ENCODE measurements at places on chromosomes 2 and 18.

DNA sequence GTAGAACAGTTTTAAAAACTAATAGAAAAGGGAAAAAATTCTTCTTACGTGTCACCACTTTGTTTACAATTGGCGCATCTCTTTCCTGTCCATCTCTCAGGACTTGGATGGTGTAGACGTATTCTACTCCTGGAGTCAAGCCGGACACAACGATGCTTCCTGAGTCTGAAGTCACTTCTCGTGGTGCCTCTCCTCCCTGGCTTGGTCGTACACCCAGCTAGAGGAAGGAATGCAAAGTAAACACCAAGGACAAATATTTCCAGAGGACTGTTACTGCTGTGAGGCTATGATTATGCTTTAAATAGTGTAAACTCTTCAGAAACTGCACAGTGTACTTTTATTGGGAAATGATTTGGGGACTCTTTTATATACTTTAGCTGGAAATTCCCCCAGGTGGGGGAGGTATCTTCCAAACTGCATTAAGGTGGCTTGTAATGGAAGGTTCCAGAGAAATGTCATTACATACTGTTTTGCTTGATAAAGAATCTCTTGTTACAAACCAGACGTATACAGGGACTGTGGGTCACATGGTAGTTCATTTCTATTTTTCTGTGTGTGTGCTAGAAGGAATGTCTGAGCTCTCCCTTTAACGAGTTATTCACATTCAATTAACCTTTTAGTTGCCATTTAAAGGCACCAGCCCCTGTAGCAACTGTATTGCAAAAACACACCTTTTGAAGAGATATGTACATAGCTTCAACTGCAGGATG lies 38.1 kb downstream of the FN1 start:
- no peak for DNase-seq

GRCh38 chr2:111897924-111898702 lies at the start of gene MERTK:
TSS of gene MERTK (plus strand) at chr2:111898607. CDS start at chr2:111898736, 129 bp downstream.
- DNase-seq: no peak

- no peak for DNase-seq
Observed at GRCh38 chr2:144479659-144480058, 40.3 kb downstream of the ZEB2 start.

DNA sequence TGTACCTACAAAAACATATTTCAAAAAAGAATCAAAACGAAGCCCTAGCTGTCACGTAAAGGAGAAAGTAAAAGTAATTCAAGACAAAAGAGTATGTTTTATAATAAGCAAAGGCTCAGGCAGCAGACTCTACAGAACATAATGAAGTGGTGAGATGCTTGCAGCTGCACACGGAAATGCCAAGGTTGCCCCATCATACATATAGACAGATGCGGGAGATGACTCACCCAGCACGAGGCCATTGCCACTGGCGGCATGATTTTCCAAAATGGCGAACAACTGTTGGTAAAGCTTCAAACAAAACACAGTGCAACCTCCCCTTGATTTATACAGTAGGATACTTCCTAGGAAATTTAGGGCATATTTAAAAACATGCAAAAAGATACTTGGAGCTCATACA lies 26.0 kb upstream of the C1QL2 start:
- DNase-seq: no peak

- no peak for DNase-seq
Observed at GRCh38 chr2:182048088-182048487, 62.4 kb downstream of the PPP1R1C start.

DNA sequence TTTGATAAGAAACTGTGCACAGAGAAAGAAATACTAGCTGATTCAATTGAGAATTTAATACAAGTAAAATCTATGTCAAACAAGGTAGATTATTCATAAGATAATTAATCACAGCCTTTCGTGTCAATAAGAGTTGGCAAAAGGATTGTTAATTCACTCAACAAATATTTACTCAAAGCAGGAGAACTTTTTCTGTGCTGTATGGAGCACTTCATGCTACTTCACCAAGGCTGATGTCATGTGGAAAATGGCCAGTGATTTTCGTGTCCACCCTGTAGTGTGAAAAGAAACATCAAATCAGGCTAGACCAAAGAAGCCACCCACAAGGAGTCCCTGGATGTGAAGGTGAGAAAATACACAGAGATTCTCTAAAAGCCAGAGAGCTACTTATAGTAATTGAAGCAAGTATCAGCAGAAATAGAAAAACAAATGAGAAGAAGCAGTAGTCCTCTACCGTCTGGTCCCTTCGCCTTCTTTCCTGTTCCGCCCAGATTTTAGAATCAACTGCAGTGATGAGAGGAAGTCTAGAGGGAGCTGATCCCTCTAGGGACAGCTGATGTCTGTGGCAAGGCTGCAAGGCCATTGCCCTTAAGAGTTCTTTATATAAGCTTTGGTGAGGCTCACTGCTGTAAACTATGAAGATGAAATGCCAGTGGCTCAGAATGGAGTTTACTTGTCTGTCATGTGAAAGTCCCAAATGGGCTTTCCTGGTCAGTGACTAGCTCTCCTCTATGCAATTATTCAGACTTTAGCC lies 201.3 kb upstream of the APCDD1 start:
- no peak for DNase-seq

DNA sequence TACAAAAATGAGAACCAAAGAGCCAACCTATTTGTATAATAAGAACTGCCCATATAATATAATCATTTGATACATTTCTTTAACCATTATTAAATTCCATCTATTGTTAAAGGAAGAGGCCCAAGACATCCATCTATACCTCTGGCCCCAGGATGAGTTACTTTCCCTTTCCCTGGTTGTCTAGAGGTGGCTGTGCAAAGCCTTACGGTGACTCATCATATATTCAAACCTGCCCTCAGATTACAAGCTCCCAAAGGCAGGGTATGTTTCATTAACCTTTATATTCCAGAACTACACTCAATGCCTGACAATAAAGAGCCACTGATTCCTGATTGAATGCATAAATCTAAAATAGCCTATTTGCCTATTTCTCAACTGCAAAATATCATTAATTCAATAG lies 105.8 kb upstream of the PID1 start:
- DNase-seq: no peak

DNA sequence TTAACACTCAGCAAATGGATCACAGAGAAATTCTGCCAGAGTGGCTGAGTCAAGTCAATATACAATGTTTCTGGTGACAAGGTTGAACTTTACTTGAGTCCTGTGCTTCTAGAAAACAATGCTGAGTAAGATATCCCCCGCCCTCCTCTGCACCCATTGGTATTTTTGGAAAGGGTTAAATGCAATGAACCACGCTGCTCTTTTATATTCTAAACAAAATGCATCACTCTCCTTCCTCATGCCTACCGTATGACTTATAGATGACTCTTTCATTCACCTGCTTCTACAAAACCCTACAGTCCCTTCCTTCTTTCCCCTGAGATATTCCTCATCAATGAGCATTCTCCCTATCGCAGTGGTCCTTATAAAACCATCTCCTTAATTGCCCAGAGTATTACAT lies 168.8 kb downstream of the TXNL1 start:
- DNase-seq: no peak

DNA sequence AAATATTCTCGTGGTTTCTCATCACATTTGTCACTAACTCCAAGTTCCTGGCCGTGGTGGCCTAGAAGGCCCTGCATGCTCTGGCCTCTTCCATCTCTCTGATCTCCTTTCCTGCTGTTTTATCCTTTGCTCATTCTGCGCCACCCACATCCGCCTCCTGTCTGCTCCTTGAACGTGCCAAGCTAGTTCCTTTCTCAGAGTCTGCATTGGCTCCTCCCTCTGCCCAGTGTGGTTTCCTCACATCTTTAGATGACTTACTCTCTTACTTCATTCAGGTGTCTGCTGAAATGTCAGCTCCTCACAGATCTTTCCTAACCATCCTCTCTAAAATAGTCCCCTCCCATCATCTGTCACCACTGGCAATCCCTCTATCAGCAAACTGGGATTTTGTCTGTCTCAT lies 158.6 kb upstream of the RBMS1 start:
- peak; percentile 12 for DNase-seq

DNA sequence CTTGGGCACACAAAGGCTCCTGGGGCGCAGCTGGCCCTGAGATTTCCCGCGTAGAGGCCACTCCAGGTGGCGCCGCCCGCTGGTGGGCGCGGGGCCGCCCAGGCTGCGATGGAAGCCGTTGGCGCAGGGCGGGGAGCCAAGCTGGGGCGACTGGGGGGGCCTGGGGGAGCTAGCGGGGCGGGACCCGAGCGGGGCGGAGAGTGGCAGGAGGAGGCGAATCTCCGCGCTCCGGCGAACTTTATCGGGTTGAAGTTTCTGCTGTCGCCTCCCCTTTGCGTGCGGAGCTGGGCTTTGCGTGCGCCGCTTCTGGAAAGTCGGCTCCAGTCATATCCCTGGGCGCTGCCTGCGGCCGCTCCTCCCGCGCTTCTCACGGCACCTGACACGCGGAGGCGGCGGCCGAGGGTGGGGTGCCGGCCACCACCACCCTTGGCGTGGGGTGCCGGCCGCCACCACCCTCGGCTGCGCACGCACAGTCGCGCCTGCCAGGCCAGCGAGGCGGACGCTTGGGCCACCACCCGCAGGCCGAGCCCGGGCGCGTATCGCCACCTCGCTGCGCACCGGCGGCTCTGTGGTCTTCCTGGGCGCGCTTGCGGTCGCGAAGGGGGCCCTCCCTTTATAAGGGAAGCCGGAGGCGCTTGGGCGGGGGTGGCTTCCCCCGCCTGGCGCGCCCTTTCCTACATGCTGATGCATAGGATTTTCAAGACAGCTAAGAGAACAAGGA lies 919 bp upstream of the CYP1B1 start:
- DNase-seq: no peak

DNA sequence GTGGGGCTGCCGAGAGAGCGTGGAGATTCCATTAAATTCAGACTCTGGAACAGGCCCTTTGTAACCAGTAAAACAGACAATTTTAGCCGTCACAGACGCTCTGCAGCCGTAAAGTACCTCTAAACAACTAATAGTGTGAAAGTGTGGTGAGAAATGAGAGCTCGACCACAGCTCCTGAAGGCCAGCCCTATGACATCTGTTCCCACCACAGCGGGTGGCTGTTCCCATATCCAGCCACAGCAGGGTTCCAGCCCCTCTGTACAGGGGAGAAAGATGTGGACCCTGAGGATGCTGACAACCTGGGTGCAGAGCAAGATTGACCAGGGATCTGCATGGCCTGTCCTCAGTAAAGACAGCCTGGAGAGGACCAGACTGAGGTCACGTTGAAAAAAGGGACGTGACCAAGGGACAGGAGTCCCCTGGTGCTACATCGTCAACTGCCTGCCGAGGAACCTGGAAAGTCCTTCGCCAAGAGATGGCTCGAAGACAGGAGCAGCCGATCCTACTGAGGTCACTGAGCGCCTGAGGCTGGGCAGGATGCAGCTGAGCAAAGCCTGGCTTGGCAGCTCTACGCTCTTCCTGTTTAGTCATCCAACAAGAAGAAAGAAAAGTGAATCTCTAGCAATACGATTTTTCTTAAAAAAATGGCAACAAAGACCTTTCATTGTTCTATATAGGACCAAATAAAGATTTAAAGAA lies 831.7 kb downstream of the RNF144A start:
- no peak for DNase-seq

GRCh38 chr18:39485696-39486095 lies 1920.1 kb upstream of the CELF4 start:
- DNase-seq: no peak

DNA sequence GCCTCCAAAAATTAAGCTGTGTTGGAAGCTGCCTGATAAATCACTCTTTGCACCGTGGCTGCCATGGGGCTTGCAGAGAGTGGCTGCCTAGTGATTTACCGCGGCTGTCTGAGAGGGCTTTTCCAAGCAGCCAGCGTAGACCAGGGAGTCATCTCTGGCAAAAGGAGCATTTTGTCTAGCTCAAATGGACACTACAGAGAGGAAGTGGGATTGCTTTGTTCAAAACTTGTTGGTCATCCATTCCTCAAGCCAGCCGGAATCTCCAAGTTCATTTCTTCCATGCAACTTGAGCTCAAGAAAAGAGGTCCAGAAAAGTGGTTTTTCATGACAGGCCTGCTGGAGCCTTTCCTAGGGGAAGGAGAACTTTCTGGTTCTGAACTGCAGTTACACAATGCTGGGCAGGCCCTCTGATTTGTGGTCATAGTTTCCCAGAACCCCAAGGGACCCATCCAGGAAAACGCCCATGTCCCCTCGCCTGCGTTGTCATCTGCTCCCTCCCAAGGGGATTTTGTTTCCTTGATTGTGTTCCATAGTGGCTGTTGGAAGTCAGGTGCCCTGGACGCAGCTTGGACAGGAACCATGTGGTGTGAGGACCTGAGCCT lies 108.1 kb downstream of the TRIB2 start:
- no peak for DNase-seq

Measured in CD8-positive, alpha-beta T cell (primary cell).